ENCODE measurements at places on chromosomes 2 and 18.

DNA sequence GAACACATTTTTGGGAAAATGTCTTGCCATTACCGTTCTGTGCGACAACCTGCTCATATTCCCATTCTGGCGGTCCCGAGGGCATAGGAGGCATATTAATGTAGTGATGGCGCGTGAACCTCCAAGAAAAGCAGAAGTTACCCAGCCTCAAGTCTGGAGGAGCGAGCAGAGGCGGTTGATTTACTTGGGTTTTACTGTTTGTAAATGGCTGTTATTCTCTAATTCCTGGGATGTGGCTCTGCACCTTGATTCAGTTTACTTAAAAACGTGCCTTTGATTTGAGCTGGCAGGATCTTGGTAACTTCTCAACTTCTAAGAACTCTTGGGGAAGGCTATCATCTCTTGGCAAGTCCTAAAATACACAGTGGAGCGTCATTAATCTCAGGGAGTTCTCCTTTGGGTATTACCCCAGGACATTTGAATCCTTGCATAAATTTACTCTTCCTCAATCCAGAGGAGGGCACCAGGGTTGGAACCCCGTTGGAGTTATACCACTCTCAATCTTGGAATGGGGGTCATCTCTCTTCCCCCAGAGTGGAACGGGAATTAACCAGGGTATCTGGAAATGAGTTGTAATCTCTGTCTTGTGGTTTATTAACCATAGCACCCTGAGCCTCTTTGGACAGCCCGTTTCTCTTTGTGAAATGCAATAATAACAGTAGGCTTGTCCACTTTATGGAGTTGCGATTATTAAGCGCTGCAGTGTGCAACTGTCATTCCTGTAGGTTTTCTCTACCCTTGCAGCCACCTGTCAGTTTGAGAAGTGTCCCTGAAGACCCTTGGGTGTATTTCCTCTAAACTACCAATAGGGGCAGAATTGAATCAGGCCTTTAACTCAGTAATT, 2.1 kb downstream of the HK2 start:
- peak; percentile 41 for DNase-seq

GRCh38 chr2:171084128-171084527, 76.6 kb downstream of the TLK1 start:
- no peak for DNase-seq

DNA sequence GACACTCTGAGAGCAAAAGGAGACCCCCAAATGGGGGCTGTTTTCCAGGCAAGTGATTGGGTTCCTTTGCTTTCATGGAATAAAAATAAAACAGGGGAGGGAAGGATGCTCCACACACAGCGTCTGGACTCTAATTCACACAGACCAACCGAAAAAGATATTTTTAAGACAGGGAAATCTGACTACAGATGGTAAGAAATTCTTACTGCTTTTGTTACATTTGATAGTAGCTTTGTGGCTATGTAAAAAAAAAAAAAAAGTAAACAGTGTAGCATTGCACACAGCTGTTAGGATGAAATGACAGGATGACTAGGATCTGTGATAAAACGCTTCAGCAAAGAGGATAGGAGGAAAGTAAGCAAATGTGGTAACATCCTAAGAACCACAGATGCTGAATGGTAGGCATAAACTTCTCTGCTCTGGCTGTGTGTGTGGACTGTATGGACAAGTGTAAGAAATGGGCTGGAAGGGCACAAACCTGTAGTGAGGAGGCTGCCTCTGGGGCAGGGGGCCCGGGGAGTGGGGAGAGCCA, 207.6 kb downstream of the ANAPC1 start:
- DNase-seq, result peak; percentile 50

DNA sequence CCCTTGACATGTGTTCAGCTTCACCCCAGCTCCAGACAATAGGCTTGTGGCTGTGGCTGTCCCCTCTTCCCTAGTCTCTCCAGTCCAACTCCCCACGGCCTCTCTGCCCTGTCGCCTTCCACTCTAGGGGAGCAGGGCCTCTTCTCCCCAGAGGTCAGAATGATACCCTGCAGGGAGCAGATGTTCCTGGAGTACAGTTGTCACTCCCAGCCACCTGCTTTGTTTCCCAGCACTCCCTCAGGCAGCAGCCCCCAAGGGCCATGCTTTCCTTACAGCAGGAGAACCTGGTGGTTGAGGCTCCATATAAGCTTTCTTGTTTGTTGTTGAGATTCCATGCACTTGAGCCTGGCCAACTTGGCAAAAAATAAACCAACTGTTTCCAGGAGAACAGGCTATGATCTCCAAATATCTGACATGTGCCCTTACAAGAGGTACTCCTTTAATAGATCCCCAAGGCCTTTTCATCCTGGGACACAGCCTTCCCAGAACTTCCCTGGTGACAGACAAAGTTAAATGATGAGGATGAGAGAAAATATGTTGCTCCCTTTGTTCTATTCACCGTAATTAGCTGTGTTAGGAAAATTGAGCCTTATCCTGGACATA, 45.1 kb downstream of the DPYSL5 start:
- DNase-seq, result no peak

DNA sequence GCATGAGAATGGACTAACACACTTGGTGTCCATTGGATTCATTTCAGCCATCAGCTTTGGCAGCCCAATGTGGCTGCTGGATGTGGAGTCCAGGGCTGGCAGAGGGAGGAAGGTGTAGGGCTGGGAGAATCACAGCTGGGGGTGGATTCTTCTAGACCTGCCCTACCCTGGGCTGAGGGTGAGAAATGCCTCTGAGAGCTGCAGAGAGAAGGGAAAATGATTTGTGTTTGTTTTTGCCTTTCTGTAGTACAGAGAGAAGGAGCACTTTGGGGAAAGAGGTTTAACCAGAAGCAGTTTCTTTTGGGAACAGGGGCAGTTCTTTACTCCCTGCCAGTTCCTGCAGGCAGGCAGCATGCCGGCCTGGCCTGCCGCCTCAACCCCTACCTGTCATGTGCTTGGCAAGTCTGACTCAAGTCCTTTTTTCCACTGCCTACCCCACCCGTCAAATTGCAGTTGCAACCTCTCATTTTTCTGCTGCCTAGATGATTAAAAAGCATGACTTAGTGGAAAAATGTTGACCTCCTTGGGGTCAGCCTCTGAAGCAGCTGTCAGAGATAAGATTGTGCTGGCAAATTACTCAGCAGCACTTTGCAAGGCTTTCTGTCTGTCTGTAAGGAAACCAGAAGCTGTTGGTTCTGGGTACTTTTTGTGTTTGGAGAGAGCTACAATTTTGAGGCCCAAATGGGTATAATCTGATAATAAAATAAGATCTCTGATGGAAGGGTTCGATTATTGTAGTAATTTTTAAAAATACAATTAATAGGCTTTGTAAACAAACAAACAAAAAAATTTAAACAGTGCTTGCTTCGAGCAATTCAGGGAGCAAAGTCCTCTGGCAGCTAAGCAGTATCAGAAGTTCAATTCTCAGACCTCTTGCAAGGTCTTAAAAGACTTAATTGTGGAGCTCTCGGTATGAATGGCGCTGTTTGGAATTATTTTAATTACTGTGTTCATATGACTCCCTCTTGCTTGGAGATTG, 21.7 kb downstream of the LBH start:
- DNase-seq, result peak; percentile 57

DNA sequence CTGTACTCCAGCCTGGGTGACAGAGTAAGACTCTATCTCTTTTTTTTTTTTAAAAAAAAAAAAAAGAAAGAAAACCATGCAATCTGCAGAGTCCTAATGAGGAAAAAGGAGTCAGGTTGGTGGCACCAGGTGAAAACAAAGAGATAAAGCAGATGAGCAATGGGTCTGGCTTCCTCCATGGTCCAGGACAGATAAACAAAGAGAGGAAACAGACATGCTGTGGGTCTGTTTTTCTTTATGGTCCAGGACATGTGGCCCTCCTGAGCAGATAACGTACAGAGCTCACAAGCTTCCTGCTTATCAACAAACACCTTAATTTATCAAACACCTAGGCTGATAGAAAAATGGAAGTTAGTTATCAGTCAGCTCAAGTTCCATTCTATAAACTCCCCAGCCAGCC, 24.4 kb upstream of the TUBB6 start:
- no peak for DNase-seq

DNA sequence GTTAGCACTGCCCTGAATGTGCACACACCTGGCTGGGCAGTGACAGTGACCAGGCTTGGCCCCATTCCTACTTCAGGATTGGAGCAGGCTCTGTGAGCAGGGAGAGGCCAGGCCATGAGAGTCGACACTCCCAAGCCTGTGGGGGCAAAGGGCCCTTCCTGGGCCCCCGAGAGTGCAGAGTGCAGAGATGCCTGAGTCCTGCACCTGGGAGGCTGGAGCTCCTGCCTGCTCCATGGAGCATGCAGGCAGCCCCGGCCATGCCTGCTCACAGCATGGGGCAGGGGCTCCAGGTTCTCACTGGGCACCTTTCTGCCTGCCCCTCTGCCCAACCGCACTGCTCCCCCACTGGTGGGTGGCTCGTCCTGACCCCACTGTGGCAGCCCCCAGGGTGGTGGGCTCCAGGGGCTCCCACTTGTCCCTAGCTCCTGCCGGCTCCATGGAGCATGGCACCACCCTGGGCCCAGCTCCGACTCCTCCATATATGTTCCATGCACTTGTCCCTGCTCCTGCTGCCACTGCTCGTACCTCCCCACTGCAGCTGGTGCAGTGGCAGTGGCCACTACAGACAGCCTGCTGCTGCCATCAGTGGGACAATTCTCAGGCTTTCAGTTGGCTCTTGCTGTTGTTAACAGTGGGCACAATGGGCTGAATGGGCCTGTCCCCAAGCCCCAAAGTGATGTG, 282.0 kb downstream of the RPRM start:
- DNase-seq, result no peak

DNA sequence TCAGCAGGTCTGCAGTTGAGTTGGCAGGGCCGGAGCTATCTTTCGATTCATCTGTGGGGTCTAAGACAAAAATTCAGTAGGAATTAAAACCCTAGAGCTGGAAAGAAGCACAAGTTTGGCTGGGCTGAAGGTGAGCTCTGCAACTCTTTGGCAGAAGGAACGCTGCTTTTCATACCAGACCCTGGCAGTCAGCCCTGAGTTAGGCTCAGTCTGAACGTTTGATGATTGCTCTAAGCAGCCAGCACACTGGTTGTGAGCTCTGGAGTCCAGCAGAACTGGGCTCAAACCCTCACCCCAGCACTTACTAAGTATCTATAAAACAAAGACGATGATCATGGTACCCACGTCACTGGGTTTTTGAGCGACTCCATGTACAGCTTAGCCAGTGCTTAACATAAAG, 192.5 kb downstream of the TNS1 start:
- no peak for DNase-seq

- no peak for DNase-seq
Observed at GRCh38 chr18:6330786-6331185, 83.9 kb downstream of the L3MBTL4 start.

DNA sequence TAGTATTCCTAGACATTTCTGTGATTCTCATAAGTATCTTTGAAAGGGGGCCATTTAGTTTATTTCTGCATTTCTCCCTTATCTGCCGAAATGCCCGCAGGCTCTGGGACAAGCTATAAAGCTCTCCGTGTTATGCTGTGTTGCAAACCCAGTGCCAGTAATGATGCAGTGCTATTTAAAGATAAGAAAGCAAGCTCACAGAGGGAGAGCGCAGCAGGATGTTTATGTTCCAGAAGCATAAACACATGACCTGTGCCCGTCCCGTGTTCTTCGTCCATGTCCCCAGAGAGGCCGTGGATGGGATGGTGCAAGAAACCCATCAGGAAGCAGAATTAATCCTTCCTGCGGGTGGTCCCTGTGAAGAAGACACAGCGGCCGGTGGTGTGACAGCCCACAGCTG, 99.4 kb downstream of the NEDD4L start:
- no peak for DNase-seq

GRCh38 chr2:12988279-12988678, 271.5 kb downstream of the TRIB2 start:
- no peak for DNase-seq

DNA sequence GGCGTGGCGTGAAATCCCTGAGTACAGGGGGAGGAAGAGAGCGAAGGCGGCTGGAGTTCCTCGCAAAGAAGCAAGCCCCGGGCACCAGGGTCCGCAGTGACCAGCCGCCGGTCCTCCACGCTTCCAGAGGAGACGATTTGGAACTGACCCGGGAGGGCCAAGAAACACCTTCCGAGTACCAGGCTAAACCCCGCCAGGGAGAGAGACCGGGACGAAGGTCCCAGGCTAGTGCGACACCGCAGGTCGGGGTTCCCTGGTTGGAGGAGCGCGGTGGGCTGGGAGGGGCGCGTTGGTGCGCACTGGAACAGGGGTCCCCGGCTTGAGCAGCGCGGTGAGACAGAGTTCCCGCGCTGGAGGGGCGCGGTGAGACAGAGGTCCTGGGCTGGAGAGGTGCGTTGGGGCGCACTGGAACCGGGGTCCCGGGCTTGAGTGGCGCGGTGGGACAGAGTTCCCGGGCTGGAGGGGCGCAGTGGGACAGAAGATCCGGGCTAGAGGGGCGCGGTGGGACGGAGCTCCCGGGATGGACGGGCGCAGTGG, 901 bp downstream of the WDFY1 start:
- DNase-seq, result no peak

- DNase-seq, result no peak
Observed at GRCh38 chr2:112152476-112153178, 14.4 kb downstream of the FBLN7 start.

- no peak for DNase-seq
Observed at GRCh38 chr18:55220523-55220922, 261.3 kb upstream of the CCDC68 start.
